ENCODE measurements at places on chromosomes 13 and 19.

DNA sequence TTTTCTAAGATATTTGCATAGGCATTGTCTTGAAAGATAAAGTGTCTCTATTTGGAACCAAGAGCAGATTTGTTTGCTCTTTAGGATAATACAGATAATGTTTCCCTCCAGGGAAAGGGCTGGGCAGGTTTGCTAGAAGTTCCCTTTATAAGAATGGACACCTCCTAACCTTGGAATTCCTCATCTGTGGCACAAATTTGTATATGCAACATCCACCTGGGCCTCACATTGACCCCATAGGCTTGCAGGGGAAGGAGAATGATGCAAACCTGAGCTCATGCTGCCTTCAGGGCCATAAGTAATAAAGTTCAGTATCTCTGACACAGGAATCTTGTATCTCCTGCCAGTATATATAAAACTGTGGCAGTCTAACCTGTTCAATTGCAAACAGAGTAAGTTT lies 508.4 kb upstream of the MIR17HG start:
- no peak for DNase-seq

- no peak for DNase-seq
These were observed 1.8 kb upstream of the MYBPC2 start for GRCh38 chr19:50430888-50431342.

DNA sequence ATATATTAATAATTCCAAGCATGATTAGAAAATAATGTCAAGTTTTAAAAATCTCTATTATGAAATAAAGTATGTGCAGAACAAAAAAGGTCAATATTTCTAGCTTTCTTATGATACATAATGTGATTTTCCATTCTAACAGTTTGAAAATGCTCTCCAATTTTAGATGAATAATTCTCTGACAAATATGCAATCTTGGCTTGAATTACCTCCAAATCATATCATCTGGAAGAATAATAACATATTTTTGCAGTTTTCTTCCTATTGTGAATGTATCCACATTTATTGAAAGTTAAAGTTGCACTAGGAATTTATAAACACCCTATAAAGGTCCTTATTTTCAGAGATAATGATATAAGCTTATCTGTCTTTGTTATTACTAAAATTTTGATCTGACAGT lies 548.5 kb upstream of the SLC10A2 start:
- DNase-seq, result no peak

DNA sequence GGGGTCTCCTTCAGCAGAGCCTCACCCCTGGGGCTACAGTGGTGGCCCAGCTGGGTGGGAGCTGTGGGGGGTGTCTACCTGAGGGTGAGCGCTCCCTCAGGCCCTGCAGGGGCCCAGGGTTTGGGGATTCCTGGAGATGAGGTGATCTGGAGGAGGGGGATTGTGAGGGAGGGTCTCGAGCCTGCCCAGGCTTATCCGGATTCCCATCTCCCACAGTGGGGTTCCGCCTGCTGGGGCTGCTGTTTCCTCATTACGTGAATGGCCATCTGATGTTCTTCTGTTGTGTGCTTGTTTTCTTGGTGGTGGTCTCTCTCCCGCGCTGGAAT lies 4.4 kb downstream of the PPP1R37 start:
- DNase-seq, result no peak

- no peak for DNase-seq
These were observed 754.0 kb downstream of the DIAPH3 start for GRCh38 chr13:59409634-59410200.

DNA sequence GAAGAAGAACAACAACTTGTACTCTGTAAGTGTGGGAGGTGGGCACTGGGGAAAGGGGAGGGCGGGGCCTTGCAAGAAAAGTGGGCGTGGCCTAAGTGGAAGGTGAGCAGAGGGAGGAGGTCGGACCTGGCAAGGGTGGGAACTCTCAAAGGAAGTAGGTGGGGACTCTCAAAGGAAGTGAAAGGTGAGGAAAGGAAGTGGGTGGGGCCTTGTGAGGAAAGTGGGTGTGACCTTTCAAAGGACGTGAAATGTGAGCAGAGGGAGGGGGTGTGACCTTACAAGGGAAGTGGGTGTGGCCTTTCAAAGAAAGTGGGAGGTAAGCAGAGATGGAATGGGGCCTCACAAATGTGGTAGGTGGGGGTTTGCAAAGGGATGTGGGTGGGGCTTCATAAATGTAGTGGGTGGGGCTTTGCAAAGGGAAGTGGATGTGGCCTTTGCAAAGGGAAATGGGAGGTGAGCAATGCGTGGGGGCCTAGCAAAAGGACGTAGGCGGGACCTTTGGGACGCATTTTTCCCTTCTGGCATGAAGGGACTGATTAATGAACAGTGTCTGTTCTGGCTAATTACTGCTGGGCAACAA lies 25.9 kb downstream of the ACSBG2 start:
- DNase-seq, result no peak

- DNase-seq, result no peak
These were observed 73.1 kb upstream of the OLFM4 start for GRCh38 chr13:52955472-52955874.

DNA sequence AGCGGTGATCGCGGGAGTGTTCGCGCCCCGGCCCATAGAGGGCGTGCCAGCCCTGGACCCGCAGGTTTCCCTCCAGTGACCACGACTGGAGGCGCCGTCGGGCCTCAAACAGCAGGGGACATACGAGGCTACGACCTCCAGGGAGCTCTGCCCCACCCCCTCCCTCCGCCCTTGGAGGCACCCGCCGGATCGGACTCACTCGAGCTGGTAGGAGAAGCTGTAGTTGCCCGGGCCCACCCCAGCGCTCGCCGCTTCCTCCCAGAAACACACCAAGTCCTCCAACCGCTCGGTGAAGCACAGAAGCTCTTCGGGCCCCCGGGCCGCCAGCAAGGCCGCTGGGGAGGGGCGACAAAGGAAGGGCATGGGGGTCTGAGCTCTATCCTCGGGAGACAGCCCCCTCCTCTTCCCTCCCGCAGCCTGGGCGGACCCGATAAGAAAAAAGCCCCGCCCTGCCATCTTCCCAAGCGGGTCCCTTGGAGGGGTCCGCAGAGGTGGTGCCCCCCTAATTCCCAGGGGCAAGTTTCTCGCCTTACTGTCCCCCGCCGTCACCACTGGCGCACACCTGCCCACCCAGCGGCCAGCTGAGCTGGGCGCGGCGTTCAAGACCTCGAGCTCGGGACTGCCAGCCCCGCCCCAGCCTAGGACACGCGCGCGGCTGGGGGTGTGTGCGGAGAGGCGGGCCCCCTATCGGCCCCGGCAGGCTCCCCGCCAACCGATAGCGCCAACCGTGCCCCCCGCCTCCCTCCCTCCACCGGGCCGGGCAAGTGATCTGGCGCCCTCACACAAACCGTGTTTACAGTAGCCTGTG lies 1.0 kb downstream of the EPOR start:
- DNase-seq, result peak; percentile 39

DNA sequence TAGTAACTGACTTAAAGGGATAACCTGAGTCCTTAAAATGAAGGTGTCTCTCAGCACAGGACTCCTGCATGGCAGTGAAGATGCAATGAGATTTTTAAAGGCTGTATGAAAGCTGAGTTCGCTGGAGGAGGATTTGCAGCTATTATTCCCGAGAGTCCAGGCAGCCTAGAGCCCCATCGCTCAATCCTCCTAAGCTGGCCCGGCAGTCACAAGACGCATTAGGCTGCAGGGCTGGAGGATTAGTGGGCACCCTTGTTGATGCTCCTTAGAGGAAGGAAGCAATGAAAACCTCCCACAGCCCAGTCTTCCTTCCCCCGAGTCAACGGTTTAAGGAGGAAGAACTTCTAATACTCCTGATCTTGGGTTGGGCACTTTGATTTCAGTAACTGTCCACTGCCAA lies 239.5 kb downstream of the EFNB2 start:
- DNase-seq, result no peak

DNA sequence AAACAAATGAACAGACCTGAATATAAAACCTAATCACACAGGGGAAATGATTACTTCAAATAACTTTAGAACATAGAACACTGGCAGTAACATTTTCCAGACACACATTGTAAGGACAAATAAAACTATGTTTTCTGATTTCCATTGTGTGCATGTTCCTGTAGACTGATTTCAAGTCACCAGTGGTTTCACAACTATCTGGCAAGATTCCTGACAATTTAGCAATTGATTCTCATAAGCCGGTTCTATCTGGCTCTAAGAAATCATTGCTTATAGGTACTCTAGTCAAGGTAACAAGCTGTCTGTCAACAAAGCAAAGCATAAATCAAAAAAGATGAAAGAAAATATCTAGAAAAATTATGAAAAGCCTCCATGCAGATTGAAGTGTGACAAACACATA lies 19.6 kb upstream of the PCCA start:
- DNase-seq, result peak; percentile 92

DNA sequence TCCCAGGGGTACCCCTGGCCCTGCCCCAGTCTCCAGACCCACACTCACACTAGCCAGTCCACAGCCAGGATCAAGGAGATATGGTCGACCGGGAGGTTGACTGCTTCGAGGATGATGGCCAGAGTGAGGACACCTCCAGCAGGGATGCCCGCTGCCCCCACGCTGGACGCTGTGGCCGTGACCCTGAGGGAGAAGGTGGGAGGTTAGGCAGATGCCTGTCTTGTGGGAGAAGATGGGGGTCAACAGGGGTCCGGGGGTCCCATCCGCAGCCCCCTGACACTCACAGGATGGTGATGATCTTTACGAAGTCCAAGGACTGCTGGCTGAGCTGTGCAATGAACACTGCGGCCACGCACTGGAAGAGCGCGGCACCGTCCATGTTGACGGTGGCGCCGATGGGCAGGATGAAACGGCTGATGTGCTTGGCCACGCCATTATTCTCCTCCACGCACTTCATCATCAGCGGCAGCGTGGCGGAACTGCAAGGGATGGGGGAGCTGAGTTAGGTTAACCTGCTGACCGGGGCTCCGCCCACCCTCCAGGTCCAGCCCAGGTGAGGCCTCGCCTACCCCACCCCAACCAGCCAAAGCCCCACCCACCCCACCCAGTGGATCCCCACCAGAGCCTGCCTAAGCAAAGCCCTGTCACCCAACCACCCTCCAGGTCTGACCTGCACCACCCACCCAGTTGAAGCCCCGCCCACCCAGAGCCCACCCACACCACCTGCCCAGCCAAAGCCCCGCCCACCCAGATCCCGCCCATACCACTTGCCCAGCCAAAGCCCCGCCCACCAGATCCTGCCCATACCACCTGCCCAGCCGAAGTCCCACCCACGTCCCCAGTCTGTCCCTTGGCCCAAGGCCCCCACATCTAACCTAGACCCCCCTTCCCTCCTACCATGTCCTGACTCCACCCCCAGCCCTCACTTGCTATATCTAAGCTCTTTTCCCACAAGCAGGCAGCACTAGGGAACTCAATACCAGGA lies 11.2 kb downstream of the SLC1A5 start:
- no peak for DNase-seq

GRCh38 chr19:12843328-12843727 lies 5.0 kb downstream of the MAST1 start:
- DNase-seq, result no peak

DNA sequence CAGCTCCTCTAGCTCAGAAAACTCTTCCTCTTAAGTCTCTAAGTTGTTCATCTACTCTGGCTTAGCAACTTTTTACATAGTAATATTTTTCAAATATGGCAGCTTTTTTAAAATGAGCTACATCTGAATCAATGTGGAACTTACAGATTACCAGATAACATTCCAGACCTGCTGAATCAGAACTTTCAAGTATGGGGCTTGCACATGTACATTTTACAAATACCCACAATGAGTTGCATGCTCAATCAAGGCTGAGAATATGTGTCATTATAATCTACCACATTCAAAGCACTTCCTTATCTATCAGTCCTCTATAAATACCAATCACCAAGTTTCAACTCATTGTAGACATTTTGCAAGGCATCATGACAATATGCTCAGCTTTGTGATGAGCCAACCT lies 383.1 kb downstream of the FGF14 start:
- no peak for DNase-seq

DNA sequence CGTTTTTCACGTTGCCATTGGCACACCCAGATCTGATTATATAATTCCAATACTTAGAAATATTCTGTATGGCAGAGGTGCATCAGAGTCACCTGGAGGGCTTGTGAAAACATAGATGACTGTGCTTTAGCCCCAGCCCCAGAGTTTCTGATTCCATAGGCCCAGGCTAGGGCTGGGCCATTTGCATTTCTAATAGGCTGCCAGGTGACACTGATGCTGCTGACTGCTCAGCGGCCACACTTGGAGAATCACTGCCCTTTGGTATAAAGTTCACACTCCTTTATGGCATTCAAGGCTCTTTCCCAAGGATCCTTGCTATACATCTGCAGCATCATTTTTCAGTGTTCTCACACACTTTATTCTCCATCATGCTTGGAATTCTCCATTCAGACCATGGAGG lies 137.1 kb downstream of the AKAP11 start:
- no peak for DNase-seq

DNA sequence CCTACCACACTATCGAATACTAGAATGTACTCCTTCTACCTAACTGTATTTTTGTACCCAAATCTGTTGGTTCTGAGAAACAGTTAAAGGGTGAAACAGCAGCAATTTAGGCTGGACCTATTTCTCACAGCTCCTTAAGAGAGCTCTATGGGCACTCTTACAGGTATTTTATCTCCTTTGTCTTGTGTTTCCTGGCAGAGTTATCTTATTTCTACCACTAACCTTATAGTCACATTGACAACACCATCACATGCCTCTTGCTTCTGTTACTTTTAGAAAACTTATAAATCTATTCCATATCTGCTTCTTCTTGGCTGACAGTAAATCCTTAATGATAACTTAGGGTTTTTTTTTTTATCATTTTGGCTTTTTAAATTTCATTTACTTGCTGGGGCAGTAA lies 130.7 kb downstream of the MYO16 start:
- no peak for DNase-seq

GRCh38 chr13:83794583-83794982 lies 87.7 kb downstream of the SLITRK1 start:
- DNase-seq, result no peak

- no peak for DNase-seq
These were observed 3.7 kb upstream of the NOP53 start for GRCh38 chr19:47741544-47742140.

- peak; percentile 63 for DNase-seq
These were observed 15.8 kb upstream of the CLDN10 start for GRCh38 chr13:95536632-95537241.

DNA sequence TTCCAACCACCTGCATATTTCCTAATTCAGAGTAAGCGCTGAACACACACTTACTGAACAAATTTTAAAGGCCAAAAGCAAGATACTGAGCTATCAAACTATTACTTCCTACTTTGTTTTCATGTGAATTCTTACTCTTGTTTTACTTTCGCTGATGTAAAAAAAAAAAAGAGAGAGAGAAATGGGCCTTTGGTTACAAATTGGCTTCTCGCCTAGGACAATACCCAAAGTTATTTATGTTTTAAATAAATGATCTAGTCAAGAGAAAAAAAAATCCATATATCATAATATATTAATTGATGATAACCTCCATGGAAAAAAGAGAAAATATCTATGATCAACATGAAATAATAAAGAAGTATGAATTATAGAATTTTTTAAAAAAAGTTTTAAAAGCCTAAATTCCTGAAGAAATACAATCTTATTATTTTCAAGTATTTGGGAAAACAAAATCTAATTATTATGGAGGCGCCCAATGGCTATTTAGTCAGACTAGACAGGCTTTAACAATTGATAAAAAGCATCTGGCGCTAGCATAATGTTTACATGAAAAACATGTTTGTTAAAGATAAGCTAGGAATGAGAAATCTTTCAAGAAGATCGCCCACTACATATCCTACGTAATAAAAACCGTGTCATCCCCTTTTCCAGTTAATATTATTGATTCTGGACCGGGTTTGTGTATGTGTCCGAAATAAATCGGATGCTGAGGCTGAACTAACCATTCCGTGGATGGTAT lies 9.0 kb downstream of the COL4A1 start:
- no peak for DNase-seq

GRCh38 chr13:24036115-24036514 lies 124.4 kb upstream of the SPATA13 start:
- DNase-seq, result peak; percentile 87

GRCh38 chr19:42140125-42140754 lies 8.0 kb upstream of the POU2F2 start:
- peak; percentile 81 for DNase-seq

Data from fibroblast of pulmonary artery (primary cell).